ENCODE measurements at places on chromosomes 5 and 9.

DNA sequence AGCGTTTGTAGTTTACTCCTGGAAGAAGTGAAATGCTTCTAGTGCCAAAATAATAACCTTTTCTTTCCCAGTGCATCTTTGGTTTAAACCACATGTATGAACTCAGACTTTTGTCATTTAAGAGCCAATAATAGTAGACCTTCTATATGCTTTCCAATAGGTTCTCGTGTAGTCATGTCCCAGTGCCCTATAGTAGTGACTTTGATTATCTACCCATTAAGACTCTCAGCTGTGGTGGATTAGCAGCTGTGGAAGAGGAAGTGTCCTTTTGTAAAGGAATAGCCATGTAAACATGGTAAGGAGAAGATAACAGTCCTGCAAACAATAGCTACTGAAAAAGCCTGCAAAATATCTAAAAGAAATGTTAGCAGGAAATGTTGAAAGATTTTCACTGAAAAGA lies 765.3 kb downstream of the MTRR start:
- DNase-seq: no peak

- no peak for DNase-seq
Measured at GRCh38 chr5:102532123-102532522, 33.3 kb upstream of the SLCO6A1 start.

- no peak for DNase-seq
Measured at GRCh38 chr9:80763536-80763935, 925.8 kb downstream of the TLE1 start.

- no peak for DNase-seq
Measured at GRCh38 chr9:95947118-95947517, 71.6 kb downstream of the ERCC6L2 start.

GRCh38 chr5:109511980-109512734 lies 102.4 kb upstream of the PJA2 start:
- no peak for DNase-seq

DNA sequence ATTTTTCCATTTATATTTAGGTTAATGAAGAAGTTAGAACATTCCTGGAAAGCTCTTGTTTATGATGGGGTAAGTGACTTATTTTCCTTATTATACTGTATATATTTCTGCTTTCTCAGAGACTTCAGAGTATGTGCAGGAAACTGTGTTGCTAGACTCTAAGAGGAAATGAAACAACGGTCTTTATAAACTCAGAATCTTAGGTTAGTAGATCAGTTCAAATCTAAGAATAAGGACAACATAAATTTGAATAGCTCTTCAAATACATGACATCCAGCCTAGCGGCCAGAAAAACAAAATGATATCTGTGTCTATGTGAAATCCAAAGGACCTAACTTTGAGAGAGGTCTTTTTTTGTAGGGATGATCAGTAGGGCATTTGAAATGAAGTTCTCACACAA lies 94.3 kb downstream of the PRKACG start:
- no peak for DNase-seq

DNA sequence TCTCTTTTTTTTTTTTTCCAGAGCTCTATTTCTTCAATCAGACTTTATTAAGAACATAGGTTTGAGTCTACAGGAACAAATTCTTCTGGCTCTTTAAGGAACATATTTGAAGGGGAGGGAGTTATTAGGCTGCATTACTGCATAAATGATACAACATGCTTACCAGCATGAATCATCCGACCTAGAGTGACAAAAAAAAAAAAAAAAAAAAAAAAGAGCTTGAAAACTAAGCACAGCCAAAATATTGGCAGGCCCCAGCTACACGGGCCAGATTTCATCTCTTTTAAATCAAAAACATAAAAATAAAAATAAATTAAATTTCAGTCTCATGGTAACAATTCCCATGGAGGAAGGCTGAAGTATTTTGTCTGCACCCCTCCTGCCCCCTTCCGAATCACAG lies 26.3 kb downstream of the MSX2 start:
- no peak for DNase-seq

GRCh38 chr9:70013598-70014196 lies 30.0 kb upstream of the MAMDC2 start:
- no peak for DNase-seq

GRCh38 chr9:34127035-34127948 lies 794 bp upstream of the DCAF12 start:
- DNase-seq: no peak

DNA sequence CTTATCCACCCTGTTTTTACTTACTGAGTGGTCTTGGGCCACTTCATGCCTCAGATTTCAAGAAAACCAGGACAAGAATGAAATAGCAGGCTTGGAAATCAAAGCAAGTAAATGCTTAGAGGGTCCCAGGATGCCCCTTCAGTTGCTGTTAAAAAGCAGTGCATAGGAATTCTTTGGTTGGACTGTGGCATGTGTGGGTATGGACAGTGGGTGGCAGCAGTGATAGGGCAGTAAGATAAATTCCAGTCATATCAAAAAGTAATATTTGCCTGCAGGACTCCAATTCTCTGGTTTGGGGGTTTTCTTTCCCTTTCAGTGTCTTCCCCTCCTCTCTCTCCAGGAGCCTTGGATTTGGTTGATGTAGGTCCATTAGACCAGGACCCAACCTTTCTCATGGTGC lies 306.7 kb upstream of the CLINT1 start:
- no peak for DNase-seq

- DNase-seq: no peak
Measured at GRCh38 chr5:89342106-89342876, 459.3 kb upstream of the MEF2C start.
